ENCODE measurements at places on chromosomes 2 and 18. TPM values are rescaled to one million over a fixed set of nuclear protein-coding genes. Genes with fewer than 3 reads are reported as not detected.

GRCh38 chr18:60996326-60996725, 336.9 kb upstream of the CDH20 start:
- no peak for DNase-seq

- DNase-seq, result no peak
These were observed 38.4 kb downstream of the ADCY3 start for GRCh38 chr2:24881623-24882022.

- DNase-seq, result no peak
These were observed 33.3 kb upstream of the SESTD1 start for GRCh38 chr2:179297927-179298326.

The REG3A gene
- total RNA-seq, result not detected

The ASTL gene
- total RNA-seq, result not detected

Data from upper lobe of right lung (tissue), 1 donor.